ENCODE measurements at places on chromosomes 2 and 18. TPM values are rescaled to one million over a fixed set of nuclear protein-coding genes. Genes with fewer than 3 reads are reported as not detected.

DNA sequence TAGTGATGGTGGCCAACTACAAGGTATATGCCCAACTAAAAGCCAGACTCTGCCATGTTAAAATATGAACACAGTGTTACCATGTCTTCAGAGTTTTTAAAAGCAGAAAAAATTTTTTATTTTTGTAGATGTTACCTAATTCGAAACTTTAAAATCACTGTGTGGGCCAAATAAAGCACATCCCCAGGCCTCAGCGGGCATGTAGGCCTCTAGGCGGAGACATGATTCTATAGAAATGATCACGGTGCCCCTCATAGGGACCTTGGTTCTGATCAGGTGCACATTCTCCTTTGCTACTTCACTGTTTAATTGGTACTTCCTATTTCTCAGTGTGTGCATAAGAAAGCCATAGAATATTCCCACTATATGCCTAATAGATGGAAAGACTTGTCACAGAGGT is 349.2 kb downstream of the XIRP2 start:
- no peak for DNase-seq

The TMEM247 gene
- not detected for total RNA-seq

GRCh38 chr2:140695155-140695554 is 1435.7 kb downstream of the LRP1B start:
- DNase-seq: no peak

- DNase-seq: no peak
Observed at GRCh38 chr2:208285853-208286252, 19.8 kb downstream of the PIKFYVE start.

- no peak for DNase-seq
Observed at GRCh38 chr2:183530333-183530901, 406.2 kb downstream of the NUP35 start.

- no peak for DNase-seq
Observed at GRCh38 chr2:15761056-15761455, 169.4 kb downstream of the DDX1 start.

DNA sequence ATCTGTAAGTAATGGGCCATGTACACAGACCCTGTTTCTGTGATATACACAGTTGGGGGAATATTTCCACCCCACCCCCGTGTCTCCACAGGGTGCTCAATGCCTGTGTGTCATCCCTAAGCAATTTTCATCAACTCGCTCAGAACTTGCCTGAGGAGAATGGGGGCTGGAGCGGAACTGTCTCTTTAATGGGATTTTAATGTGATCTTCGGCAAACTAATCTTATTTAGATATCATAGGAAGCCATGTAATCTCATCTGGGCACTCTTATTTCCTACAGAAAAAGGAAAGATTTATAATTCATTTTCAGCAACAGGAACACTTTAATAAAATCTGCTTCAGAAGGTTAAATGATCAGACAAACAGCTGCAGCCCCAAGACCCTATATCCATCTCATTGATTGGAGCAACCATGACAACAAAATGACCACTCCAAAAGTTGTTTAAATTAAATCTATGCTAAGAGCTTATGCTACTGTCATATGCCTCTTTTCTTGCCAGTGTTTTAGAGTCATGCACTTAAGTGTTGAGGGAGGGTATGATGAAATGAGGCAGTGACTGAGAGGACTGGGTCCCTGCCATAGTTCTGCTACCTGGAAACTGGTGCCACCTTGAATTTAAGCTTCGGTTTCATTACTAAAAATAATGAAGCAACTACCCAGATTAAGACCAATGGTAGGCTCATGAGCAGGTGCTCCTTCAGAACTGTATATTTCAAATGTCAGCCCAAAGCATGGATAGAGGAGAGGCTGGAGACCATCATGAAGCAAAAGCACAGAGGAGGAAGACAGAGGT is 183.1 kb upstream of the DDX18 start:
- no peak for DNase-seq

- no peak for DNase-seq
Observed at GRCh38 chr2:186835628-186836027, 13.3 kb downstream of the ZSWIM2 start.

- no peak for DNase-seq
Observed at GRCh38 chr2:67516899-67517530, 119.9 kb downstream of the ETAA1 start.

- DNase-seq: no peak
Observed at GRCh38 chr2:237039301-237040031, 46.2 kb upstream of the COPS8 start.

The ZBTB7C gene
- total RNA-seq: 0.49 TPM

- no peak for DNase-seq
Observed at GRCh38 chr2:184338771-184339170, 259.6 kb upstream of the ZNF804A start.

GRCh38 chr2:105382177-105382576 is 16.7 kb downstream of the FHL2 start:
- DNase-seq: no peak

- no peak for DNase-seq
Observed at GRCh38 chr2:37020887-37021796, 54.8 kb upstream of the STRN start.

DNA sequence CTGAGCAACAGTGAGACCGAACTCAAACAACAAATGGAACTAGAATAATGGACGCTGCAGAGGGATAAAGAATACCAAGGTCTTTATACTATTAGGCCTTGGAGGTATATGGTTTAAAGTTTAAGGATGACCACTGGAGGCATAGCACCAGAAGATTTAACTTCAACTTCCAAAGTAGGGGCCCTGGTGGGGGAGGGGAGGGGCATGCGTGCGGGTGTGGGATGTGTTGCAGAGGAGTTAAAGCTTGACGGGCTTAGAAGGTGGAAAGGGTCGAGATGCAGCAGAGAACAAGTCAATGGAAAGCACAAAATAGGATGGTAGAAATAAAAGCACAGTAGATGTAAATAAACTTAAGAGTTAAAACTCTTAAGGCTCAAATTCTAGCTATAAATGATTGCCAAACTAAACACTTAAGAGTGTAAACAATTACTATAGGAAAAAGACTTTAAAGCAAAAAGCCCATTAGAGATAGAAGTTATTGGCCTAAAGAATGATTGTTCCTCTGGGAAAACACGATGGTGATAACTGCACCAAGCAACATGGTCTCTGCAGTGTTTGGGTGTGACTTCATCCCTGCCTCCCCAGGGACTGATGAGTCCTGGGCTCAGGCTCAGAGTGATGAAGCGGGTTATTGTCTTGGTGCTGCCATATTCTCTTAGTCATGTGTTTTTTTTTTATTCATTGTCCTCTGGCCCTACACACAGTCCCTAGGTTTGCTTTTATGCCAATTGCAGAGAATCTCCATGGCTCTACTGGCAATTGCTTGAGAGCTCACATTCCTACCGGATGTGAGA is 13.0 kb downstream of the RRM2 start:
- DNase-seq: no peak

- DNase-seq: no peak
Observed at GRCh38 chr2:229870903-229871656, 50.7 kb downstream of the TRIP12 start.

DNA sequence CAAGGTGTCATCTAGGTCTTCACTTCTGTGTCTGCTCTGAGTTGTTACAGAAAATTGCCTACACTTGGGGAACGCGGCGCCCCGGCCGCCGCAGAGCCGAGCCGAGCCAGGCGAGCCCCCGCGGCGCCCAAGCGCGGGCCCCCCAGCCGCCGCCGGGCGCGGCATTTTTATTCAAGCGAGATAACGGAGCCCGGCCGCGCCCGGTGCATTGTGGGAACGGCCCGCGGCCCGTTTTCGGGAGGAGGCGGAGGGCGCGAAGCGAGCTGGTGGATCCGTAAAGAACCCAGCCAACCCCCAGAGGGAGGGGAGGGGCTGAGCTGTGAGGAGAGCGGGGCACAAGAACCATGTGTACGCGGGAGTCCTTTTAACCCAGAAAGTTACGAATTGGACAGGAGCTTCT is 191.8 kb downstream of the FTCDNL1 start:
- DNase-seq: no peak

The MYO5B gene
- total RNA-seq: 0.82 TPM

DNA sequence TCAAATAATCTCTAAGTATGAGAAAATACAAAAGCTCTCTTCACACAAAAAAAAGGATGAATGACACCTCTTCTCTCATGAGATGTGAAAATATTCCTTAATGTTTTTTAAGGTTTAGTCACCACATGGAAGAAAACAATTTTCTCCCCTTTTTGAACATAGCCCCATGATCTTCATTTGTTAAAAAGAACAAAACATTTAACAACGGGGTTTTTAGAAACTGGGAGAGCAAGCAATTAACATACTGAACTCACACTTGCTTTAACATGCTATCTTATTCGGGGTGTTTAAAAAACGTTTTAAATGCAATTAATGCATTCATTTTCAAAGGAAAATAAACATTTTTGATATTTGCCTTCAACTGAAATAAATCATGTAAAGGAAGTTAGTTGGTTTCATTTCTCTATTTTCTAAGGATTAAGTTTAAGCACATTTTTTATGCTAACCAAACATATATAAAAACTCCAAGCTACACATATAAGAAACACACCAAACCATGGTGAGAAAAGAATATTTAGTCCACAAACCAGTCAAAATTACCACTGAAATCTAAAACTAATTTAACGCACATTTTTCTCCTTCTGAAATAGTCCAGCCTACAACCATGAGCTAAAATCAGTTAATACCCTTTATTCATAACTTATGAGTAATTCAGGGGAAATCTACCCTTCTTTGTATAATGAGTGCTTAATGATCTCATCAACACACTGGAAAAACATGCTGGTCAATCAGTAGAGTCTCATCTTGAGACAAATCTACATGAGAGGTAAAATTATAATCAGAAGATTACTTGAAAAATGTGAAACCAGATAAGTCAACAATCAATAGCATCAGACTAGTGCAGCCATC is 8.2 kb downstream of the FBXO11 start:
- no peak for DNase-seq

GRCh38 chr2:221189431-221190067 is 382.6 kb downstream of the EPHA4 start:
- no peak for DNase-seq

DNA sequence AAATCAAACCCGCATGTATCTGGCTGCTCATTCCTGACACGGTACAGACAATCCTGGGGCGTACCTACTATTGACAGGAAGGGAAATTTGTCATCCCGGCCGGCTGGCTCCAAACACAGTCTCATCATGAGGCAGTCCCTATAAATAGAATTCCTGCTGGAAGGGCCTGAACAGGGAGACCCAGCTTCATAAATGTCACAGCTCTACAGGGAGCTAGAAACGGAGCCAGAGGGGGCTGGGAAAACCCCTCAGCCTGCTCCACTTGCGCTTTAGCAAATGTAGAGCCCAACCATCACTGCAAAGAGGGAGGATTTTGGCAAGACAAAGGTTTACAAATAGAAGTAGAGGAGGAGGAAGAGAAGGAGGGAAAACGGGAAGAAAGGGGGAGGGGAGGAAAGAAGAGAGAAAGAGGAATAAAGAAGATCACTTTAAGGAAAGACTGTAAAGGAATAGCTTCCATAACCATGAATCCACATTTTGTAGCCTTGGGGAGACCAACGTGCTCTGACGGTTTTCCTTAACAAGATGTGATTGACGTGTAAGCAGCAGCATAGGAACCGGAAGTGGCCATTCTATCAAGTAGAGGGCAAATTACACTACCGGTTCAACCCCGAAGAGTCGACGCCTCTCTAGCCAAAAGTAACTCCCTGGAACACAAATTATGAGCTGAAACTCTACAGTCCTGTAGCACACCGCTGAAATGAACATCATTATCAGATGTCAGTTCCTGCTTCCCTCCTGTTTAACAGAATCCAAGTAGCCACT is 56.8 kb upstream of the TTN start:
- peak; percentile 74 for DNase-seq

The PRSS56 gene
- total RNA-seq: not detected

GRCh38 chr2:25078170-25079049 is 36.5 kb downstream of the EFR3B start:
- peak; percentile 62 for DNase-seq

DNA sequence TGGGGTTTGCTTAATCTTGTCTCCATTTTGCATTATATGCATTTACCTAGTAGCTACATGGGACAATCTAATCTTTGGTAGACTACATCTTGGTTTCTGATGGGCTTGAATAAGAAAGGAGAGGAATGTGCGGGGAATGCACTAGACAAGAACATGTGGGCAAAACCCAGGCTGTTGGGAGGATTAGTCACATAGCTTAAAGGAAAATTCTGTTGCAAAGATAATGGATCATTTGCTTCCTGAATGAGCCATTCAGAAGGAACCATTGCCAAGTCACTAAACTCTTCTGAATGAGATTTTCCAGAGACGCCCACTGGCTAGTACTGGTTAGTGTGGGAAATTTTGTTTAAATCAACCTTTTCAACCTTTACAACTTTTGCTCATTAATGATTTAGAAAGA is 84.8 kb downstream of the OSBPL6 start:
- no peak for DNase-seq

DNA sequence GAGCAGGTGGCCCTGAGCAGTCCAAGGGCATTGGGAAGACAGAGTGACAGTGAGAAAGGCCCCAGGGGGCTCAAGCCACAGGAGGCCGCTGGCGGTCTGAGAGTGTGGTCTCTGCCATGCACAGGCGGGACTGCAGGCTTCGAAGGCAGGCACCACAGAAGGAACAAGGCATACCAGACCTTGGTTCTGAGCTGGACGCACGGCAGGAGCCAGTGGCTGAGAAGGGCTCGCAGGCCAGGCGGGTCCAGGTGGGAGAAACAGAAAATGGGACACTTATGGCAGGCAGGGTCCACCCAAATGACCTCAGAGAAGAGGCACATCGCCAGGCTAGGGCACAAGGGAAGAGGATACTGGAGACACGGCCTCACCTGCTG is 14.9 kb downstream of the HJURP start:
- DNase-seq: no peak

Measured in sigmoid colon (tissue), 7 donors.